ENCODE measurements at places on chromosomes 6 and 20.

DNA sequence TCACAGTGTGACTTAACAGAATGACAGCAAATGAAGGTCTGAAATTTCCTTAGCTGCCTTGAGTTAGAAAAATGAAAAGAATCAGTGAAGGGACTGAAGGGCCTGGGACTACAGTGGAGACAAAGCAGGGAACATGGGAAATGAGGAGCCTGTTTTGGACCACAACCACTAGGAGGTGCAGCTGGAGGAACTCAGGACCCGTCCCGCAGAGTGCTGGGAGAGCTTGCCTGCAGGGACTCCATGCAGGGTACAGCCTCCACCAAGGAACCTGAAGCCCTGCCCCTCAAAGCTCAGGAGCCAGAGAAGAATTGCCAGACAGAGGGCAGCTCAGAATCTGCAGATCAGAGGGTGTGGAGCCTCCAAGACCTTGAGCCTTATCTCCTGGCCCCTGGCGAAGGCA lies 50.7 kb downstream of the LRFN2 start:
- peak; percentile 6 for DNase-seq

- no peak for DNase-seq
Measured at GRCh38 chr20:36951979-36952738, 651 bp upstream of the SAMHD1 start.

GRCh38 chr6:159038914-159039884 lies 5.6 kb downstream of the TAGAP start:
- peak; percentile 95 for DNase-seq

DNA sequence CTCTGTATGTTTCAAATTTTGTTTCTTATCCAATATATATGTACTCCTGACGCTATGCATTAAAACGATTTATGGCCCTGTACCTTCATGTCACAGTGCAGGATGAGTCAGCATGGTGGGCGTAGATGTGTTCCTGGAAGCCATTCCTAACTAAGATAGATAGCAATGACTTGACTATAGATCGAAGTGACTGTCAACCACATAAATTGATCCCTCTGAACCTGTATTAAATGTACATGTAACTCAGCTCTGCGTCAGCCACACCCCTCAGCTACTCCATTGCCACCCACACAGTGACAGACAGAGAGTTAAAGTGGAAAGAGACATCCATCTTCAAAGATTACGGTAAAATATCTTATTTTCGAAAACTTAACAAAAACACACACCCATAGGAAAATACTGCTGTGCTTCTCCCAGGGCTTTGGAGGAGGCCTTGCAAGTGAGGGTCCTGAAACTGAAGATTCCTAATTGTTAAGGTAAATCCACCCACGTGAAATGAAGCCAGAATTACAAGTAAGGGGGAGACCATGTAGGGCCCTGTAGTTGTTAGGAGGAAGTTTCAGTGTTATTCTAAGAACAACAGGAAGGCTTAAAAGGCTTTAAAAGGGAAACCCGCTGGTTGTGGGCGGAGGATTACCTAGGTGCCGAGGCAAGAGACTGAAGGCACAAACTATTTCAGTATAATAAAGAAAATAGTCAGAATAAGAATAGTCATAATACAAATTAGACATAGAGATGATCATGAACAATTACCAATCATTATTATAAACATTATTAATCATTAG lies 10.3 kb upstream of the RAD21L1 start:
- peak; percentile 31 for DNase-seq

GRCh38 chr6:107819964-107820337 lies 4.2 kb downstream of the SCML4 start:
- no peak for DNase-seq

- no peak for DNase-seq
Measured at GRCh38 chr20:19552221-19553180, 205.6 kb upstream of the RIN2 start.

DNA sequence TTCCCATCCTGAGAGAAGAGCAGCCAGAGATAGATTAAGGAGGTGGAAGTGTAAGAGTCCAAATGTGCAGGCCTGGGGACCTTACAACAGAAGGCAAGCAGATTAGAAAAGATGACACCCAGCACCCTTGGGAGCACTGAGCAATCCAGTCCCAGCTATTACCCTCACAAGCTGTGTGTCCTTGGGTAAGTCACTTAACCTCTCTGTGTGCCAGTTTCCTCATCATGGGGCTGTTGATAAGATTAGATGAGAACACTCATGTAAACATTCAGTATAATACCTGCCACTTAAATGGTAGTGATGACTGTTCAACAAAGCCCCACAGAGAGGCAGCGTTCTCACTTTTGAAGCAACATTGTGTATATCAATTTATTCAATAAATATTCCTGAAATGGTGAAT lies 114.8 kb upstream of the CST7 start:
- DNase-seq, result no peak

DNA sequence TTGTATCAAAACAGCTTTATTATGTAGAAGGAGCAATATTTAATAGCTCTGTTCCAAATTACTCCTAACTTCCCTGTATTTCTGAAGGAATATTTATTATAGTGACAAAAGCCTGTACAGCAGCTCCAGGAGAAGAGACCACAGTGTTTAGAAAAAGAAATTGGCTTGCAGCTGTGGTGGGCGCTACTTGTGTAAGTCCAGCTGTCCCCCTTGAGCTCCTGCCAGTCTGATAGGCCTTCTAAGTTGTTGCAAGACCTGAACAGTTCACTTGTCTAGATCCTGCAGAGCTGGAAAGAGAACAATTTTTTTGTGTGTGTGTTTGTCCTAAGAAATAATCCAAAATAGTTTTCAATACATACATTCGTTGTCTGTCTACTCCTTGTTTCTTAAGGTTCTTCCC lies 86.6 kb downstream of the JARID2 start:
- no peak for DNase-seq

DNA sequence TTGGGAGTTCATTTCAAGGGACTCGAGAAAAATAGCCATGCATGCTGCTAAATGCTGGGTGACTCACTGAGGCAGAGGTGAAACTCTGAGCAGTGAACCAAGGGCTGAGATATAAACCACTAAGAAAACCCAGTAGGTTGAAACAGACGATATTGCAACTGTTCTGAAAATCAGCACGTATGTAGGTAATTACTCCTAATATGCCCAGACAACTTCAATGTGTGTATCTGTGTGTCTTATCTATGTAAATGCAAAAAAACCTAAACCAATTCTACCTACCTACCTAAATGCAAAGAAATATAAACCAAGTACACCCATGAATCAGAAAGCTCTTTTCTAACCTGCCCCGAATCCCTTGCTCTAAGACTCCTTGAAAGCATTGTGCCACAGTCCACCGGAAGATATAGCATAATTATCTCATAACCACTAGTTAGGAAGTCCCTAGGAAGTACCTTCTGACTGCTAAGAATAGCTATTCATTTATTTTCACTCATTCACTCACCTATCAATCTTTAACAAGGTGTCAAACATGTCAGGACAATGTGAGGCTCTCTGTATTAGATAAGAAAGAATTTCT lies 458.7 kb upstream of the RUNX2 start:
- no peak for DNase-seq

GRCh38 chr6:45054610-45055009 lies 273.5 kb upstream of the RUNX2 start:
- DNase-seq, result no peak

GRCh38 chr6:105618247-105618646 lies 215.4 kb upstream of the PREP start:
- no peak for DNase-seq

DNA sequence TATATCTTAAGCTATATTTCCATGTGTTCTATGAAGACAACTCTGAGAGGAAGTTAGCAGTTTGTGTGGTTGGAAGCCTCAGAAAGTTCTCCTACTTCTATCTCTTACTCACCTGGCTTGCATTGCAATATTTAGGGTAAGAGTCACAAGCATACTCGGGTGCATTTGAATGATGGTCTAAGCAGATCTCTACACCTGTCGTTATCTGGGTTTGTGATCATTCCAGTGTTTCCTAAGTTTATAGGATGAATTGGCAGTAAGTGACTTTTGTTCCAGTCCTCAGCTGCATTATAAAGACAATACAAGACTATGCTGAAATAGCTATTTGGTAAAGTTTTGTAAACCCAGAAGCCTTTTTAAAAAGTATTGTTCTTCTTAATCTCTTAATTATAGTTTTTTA lies 36.9 kb downstream of the CBFA2T2 start:
- no peak for DNase-seq

GRCh38 chr20:33676121-33676520 lies 1.9 kb upstream of the NECAB3 start:
- DNase-seq, result no peak

DNA sequence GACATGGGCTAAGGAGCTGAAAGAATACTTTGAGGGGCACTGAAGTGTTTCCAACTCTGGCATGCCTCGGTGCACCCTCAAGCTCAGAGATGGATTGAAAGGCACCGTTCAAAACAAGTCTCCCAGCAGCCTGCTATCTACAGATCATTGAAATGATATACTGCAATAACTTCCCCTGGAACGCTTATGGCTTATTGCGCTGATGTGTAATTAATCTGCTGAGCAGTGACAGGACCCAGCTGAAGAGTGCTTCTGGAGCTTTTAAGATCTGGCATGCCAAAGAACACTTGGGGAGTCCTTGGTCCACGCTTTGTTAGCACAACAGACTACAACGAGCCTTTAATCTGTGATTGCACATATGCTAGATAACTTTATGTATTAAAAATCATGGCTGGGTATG lies 708.2 kb downstream of the PRKN start:
- no peak for DNase-seq

DNA sequence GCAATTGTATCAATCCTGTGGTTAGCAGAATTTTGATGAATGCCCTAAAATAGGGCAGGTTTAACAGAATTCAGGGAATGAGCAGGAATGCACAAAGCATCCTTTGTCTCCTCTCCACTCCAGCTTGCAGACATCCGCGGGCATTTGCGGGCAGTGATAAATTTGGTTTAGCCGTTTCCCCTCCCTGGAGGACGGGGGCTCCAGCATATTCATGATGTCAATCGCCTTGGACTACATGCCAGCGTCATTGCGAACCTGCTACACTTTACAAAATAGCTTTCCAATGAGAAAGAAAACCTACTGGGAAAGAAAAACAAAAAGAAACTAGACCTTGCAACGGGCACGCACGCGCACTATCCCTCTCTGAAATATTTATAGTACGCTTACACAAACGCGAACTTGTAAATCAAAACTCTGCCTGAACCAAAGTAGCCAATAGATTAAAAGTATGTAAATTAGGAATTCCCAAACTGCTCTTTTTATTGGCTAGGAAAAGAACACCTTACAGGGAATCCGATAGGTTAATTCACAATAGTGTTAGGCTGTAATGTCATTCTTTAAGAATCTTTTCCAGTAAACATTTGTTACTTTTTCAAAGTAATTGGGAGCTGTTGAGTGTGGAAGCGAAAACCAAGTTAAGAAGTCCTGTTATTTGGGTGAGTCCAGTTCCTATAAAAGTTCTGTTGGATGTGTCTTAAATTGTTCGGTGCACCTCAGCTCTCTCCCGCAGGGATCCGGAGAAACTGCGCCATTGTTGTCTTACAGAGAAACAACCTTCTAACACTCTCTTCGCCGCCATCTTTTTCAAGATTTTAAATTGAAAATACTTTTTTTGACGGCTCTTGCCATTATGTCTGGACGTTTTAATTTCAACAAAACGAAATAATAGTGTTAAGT lies 136.7 kb downstream of the HFE start:
- peak; percentile 81 for DNase-seq

DNA sequence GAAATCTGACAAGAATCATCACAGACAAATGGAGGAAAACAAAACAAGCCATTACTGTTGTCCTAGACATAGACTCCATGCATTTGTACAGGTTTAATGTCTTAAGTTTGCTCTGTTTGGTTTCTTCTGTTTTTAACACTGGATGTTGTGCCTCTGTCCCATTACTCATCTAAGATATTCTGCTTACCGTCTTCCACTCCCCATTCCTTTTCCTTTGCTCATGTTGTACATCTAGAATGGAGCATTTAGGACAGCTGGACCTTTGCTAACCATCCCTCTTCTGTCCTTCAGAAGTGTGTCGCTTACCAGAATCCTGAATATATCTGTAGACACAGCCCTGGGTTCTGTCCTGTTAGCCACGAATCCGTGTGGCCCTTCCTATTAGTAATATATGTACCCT lies 35.2 kb downstream of the RAB22A start:
- DNase-seq, result no peak

DNA sequence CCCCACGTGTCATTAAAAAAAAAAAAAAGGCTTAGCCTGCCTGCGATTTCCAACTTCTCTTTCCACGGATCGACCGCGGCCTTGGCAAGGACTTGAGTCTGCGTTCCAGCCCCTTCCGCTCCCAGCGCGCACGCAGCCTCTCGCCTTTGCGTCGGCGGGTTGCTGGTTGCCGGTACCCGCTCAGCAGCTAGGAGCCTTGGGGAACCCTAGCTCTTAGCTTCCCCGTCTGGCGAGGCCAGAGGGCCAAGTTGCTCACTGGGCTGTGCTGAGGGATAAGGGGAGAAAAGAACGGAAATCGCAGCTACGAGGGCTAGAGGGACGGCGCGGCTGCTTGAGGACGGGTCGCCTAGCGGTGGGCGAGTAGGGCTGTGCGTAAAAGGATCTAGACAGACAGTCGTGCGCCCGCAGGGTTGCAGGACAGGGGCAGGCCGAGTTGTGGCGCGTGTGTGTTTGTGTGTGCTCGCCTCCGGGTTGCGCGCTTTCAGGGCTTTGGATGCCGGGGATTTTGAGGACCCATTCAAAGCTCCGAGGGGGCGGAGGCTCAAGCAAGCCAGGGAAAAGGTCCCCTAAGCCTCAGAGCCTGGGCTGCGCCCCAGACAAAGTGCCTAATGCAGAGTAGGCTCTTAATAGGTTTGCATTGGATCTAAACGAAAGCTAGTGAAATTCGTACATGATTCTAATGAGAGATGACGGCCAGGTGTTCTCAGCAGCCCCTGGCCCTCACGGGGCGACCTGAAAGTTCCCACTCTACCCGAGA lies 40.5 kb upstream of the OSTM1 start:
- peak; percentile 95 for DNase-seq

- DNase-seq, result no peak
Measured at GRCh38 chr6:39350723-39351505, 28.4 kb upstream of the KCNK16 start.

DNA sequence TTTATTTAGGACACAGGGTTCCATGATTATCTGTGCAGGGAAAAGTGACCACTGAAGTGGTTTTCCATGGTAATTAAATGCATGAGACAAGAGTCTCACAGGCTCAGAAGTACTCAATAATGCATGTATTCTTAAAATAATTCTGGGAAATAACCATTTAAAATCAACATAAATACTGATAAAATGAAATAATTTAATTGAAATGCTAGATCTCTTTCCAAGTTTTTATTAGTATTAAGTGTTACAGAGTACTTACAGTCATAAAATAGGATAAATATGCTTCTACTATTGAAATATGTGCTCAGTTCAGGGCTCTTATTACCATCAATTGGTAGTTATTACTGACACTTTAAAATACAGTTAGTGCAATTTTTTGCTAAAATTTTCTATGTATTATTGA lies 916.0 kb upstream of the GJE1 start:
- DNase-seq, result no peak

DNA sequence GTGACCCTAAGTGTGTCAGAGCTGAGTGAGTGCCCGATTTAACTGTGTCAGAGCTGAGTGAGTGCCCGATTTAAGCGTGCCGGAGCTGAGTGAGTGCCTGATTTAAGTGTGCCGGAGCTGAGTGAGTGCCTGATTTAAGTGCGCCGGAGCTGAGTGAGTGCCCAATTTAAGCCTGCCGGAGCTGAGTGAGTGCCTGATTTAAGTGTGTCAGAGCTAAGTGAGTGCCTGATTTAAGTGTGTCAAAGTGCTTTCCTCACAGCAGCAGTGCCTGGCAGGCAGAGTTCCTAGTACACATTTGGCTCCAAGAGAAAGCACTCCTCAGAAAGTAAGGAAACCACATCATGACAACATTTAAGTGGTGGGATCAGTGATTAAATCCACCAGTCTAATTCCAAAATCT lies 13.2 kb downstream of the SERAC1 start:
- no peak for DNase-seq
